ENCODE measurements at places on chromosomes 6 and 20.

GRCh38 chr6:155130161-155130853, 133.5 kb upstream of the CLDN20 start:
- no peak for DNase-seq

DNA sequence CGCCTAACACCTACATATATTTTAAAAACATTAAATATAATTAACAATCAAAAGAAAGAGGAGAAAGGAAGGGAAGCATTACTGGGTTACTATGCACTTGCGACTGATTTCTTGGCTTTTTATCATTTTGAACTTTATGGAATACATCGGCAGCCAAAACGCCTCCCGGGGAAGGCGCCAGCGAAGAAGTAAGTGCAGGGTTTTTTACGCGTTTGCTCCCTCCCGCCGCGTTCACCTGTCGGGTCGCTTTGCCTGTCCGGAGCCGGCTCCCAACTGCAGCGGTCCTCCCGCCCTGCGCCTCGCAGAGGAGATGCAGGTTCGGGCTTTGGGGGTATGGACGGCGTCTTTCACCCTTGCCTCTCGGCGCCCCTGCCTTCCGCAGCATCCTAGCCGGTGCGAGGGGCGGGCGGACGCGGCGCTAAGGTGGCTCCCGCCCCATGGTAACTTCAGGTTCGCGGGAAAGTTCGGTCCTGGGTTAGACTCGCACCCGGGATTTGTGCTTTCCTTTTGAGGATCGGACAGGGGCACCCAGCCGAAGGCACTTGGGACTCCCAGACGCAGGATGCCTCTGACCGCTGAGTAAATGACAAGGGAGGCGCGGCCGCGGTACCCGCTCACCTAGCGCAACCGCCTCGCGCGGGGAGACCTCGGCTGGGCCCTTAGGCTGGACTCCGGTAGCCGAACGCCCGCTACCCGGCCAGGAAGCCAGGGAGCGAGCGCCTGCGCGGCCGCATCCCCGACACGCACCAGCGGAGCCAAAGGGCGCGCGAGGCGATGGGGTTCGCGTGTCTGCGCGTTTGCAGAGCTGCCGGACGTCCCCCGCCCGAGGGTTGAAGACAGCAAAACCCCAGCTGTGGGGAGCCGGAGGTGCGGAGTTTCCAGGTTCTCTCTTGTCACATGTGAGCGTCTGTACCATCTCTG, 891 bp downstream of the RSPO3 start:
- no peak for DNase-seq

DNA sequence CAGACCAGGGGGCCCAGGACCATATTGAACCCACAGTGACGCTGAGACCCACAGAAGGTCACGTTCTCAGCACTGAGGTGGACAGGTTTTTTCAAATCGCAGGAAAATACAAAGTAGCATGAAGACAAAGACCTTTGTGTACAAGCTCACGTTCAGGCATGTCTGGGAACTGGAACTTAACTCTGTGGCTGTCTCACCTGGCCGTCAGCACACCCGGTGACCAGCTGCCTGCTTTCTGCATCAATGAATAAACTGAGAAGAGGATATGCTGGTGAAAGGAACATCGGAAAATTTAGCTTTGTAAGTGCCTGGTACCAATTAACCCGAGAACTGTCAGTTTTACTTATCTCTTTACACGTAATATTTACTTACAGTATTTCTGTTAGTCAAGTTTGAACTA, 36.5 kb downstream of the WDR27 start:
- DNase-seq, result no peak

- no peak for DNase-seq
These were observed 124.7 kb upstream of the SSTR4 start for GRCh38 chr20:22910287-22910852.

DNA sequence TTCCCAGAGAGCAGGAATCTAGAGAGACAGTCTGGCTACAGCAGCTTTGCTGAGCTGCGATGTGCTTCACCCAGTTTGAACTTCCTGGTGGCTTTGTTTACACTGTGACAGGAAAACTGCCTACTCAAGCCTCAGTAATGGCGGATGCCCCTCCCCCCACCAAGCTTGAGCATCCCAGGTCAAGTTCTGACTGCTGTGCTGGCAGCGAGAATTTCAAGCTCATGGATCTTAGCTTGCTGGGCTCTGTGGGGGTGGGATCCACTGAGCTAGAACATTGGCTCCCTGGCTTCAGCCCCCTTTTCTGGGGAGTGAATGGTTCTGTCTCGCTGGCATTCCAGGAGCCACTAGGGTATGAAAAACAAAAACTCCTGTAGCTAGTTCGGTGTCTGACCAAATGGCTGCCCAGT, 91.0 kb upstream of the ESR1 start:
- no peak for DNase-seq

DNA sequence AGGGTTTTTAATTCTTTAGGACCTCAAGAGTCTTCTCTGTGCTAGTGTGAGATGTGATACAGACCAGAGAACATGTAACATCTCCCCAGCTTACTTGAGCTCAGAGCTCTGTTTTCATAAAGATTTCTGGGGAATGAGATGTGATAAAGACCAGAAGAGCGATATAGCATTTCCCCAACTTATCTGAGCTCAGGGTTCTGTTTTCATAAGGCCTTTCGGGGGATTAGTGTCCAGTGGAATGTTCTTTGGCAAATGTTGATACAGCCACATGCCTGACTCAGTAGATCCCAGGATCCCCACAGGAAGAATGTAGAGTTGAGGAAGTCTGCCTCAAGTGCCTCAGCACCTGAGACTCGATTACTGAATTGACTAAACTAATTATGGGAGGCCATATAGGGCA, 18.7 kb upstream of the TOP1 start:
- no peak for DNase-seq

GRCh38 chr6:24064106-24064505, 61.9 kb upstream of the NRSN1 start:
- DNase-seq, result no peak

- DNase-seq, result no peak
These were observed 41.1 kb downstream of the RAMACL start for GRCh38 chr6:166545156-166546034.

GRCh38 chr6:107991061-107991460, 33.1 kb upstream of the SEC63 start:
- DNase-seq, result no peak

DNA sequence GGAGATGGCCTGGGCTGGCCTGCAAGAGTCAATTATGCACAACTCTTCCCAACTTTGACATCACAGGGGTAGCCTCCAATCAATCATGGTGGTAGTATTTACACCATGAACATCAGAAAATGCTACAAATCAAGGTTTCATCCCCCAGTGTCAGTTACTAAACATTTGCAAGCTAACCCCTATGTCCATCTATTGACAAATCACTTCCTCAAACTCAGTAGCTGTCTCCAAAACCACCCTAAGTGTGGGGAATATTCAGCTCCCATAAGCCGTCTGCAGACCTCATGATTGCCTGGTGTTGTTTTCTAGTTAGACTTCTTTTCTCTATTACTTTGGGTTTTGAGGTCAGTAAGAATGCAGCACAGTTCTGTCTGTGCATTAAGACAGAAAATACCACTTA, 200.8 kb upstream of the RIN2 start:
- DNase-seq, result no peak

- DNase-seq, result no peak
These were observed 30.4 kb upstream of the PI16 start for GRCh38 chr6:36924131-36924530.

DNA sequence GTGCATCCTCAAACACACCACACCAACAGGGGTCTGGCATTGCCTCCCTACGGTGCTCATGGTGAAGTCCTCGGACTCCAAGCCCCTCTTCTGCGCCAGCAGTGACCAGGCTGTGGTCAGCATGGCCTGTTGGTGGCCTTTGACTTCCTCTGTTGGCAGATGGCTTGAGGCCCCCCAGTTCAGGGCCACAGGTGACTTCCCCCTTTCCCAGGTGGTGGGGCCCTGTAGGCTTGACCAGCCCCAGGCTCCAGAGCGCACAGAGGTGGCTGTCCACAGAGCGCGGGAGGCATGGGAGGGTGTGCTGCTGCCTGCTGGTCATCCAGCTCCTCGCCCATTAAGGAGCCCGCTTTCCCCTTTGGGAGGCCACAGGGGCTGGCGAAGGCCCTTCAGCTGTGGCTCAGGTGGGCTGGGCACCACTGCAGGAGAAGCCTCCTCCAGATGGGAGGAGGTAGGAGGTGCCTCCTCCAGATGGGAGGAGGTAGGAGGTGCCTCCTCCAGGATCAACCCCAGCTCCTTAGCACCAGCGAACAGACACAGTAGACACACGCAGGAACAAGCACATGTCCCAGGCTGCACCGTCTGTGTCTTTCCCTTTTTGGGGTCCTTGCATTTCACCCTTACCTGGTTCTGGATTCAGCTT, 52.1 kb upstream of the BHLHE23 start:
- no peak for DNase-seq

DNA sequence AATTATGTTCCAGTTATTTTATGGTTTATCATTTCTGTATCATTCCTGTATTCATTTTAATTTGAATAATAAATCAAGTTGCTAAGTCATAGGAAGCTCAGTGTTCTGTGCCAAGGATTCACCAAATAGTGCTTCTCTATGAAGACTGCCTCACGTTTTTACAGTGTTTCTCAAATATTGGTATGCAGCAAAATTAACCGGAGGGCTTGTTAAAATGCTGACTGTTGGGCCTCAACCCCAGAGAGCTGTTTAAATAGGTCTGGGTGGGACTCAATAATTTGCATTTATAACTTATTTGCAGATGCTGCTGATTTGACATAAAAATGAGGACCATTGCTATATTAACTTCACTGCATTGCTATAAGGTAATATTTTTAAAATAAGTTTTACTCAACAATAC, 166.7 kb downstream of the TINAG start:
- no peak for DNase-seq

DNA sequence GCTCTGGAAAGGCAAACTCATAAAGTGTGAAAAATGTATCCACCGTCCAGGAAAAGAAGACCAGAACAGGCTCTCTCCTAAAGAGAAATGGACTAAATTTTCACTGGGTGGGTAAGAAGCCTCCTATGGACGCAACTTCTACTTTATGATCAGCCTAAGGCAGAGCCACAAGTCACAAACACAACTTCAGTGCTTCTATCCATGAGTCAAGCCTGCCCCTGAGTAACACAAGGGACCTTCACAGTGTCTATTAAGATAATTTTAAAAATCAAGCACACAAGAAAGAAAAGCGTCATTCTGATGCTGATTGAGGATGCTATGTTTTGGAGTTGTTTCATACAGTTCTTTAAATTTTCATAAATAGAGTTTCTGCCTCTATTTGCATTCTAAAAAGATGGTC, 601.7 kb upstream of the ARID1B start:
- DNase-seq, result no peak

- DNase-seq, result no peak
These were observed 21.2 kb downstream of the TRIM15 start for GRCh38 chr6:30184417-30185031.

DNA sequence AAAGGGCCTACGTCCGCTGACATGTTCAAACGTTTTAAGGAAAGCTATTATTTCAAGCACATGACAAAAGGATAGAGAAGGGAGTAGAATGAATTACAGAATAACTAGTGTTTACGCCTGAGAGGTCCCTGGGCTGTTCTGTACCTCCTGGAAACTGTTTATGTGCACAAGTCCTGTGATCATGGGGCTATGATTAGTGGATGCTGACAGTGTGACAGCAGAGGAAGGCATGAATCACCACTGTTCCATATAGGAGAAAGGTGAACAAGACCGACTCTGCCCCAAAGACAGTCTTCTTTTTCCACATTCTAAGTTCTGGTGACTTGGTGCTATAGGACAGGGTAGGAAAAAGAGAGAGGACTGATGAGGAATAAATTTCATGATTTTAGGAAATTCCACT, 249.2 kb upstream of the PRDM1 start:
- DNase-seq, result no peak

GRCh38 chr20:46117704-46118467, at the start of gene CD40:
Gene CD40 (plus strand): TSS chr20:46118314. CDS start chr20:46118344, 30 bp downstream.
- peak; percentile 84 for DNase-seq

All from 8988T (cell line).